Effector memory CD4-positive, alpha-beta T cell (primary cell): ENCODE measurements at places on chromosomes 1 and 21.

DNA sequence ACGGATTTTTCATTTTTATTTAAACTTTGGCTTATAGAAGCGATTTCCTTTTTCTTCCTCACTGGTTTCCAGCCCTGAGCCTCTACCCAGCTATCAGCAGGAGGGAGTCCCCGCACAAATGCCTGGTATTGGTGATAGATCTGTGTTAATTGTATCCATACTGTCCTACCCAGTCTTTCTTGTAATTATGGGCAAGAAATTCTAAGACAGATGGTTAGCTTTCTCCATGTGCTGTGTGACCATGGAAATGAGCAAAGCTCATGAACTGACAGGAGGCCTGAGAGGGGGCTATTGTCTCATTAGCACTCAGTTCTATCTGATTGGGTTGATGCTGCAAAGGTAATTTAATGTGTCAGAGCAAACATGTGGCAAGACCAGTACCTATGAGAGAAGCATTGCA is 108.1 kb upstream of the IVNS1ABP start:
- no peak for DNase-seq

DNA sequence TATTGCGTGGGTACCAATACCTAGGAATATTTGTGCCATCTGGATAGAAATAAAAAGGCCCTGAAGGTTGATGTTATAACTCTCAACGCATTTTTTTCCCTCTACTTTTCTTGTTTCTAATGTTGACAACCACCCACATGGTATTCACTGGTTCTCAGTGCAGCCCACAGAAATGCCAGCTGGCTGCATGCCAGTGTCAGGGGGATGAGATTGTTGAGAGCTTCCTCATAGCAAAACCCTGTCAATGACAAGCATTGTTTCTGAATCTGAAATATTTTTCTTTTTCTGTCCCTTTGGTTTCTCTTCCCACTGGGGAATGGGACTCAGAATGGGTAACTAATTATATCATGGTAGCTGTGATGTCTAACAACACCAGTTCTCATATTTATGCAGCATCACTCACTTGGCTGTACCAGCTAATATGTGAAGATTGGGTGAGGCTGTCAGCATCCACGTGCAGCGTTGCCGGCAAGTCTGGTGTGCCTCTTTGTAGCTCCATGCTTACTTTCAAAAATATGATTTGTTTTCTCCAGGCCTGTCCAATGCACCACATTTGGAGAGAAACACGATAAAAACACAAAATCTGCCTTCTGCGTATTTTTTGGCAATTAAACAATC is 284.6 kb downstream of the PTBP2 start:
- no peak for DNase-seq

DNA sequence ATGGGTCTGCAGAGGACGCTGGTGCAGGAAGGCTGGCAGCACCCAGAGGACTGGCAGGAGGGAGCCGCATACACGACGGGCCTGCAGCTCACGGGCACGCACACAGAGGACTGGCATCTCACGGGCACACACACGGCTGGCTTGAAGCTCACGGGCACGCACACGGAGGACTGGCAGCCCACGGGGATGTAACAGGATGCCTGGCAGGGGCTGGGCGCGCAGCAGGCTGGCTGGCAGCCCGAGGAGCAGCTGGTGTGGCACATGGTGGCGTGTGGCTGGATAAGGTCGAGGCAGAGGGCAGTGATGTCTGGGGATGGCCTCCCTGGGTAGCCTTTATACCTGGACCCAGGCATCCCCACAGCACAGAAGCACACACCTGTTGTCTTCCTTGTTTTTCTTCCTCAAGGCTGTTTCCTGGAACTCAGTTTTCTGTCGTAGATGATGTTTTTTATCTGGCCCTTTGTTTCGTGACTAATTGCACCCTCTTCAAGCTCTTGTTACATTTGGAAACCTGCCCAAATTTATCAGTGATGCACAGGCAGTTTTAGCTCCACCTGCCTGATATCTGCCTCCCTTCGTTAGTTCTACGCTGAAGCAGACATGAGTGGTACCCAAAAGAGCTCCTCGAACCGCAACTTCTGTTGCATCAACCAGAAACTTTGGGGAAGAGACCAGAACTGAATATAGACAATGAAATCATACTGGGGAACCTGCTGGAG is at the start of gene KRTAP12-1:
TSS of gene KRTAP12-1 (minus strand) at position 303 of the 719 bp plus-strand sequence. CDS start at position 263, 40 bp downstream.
- DNase-seq = no peak

DNA sequence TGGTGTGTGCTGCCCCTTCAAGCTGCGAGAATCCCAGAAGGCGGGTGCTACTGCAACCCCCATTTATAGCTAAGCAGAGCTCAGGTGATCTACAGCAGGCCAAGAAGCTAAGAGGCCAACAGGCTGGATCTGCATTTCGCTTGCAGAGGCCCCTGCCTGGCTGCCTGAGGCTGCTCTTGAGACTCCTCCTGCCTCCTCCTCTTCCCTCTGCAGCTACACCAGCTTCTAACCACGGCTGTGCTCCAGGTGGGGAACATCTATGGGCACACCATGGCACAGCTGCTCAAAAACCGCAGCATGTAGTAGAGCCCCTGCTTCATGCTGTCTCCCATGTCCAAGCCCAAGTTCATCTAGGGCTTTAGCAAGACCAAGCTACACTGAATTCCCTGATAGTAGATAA is 72.9 kb upstream of the ZNF678 start:
- no peak for DNase-seq

- DNase-seq = no peak
These were observed 271.4 kb downstream of the FOXD2 start for GRCh38 chr1:47709019-47709871.

DNA sequence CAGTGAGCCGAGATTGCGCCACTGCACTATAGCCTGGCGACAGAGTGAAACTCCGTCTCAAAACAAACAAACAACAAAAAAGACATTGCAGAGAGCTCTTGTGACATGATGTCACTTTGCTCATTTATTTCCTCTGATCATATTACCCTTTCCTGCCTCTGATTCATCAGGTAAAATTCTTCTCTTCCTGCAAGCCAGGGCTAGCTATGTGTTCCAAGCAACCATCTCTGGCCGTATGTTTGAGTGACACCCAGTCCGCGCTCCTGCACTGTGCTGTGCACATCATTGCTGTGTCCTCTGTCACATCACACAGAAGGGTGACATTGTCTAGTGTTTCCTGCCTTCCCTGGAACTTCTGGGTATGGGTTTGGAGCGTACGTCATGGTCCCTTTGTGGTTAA is 251.3 kb downstream of the PCP4 start:
- no peak for DNase-seq

GRCh38 chr1:226609836-226610455 is 61.4 kb downstream of the STUM start:
- DNase-seq = no peak

DNA sequence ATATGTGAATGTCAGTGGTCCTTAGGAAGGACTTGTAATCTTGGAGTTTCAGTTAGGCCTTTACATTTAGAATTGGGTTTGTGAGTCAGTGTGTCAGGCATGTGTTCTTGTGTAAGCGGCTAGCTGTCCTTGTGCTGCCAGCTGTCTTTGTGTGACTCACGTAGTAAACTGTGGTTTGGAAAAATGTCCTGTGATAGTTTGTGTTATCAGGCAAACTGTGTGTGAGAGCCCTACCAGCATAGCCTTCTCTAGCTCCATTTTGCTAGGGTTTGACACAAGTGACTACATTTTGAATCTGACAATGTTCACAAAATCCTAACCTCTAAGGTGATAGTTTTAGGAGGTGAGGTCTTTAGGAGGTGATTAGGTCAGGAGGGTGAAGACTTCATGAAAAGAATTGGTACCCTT is 6.9 kb upstream of the SLC35D1 start:
- DNase-seq = no peak

DNA sequence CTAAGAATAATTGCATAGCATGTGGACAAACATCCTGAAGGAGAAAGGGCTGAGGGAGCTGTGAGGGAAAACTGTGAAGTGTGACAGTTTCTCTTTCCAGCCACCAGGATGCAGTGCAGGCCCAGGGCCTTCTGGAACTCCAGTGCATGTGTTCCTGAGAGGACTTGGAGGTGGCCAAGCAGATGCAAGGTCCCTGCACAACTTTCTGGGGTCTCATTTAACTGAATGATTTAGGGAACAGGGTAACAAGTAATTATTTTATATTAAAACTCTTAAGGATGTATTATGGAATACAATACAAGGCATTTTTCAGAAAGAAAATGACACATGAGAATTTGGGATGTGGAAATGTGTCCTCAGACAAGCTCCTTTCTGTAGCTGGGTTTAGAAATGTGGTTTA is 61.2 kb upstream of the MCOLN3 start:
- DNase-seq = no peak
